HFF-Myc (cell line): ENCODE measurements at places on chromosomes 5 and 9.

GRCh38 chr5:167777746-167778145 is 513.7 kb upstream of the WWC1 start:
- no peak for DNase-seq

DNA sequence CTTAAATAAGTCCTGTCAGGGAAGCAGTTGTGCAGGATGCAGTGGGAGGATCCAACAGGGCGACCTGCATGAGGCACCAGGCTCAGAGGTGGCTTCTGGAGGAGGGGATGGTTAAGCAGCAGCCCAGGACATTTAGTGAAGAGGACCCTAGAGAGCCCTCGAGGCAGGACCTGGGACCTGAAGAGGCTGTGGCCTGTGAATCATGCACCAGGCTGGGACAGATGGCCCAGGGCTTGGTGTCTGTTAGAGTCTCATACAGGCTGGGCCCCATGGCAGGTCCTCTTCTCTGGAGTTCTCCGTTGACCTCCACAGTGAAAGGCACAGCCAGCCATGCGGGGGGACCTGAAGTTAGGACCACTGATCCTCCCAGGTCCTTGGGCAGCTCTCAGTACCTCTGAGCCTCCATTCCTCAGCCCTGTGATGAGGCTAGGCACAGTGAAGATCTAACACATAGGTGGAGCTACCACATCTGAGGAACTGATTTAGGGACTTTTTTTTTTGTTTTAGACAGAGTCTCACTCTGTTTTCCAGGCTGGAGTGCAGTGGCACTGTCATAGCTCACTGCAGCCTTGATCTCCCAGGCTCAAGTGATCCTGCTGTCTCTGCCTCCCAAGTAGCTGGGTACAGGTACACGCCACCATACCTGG is 60.8 kb upstream of the GARNL3 start:
- DNase-seq: no peak

GRCh38 chr9:114203410-114204140 is 48.2 kb downstream of the COL27A1 start:
- no peak for DNase-seq

DNA sequence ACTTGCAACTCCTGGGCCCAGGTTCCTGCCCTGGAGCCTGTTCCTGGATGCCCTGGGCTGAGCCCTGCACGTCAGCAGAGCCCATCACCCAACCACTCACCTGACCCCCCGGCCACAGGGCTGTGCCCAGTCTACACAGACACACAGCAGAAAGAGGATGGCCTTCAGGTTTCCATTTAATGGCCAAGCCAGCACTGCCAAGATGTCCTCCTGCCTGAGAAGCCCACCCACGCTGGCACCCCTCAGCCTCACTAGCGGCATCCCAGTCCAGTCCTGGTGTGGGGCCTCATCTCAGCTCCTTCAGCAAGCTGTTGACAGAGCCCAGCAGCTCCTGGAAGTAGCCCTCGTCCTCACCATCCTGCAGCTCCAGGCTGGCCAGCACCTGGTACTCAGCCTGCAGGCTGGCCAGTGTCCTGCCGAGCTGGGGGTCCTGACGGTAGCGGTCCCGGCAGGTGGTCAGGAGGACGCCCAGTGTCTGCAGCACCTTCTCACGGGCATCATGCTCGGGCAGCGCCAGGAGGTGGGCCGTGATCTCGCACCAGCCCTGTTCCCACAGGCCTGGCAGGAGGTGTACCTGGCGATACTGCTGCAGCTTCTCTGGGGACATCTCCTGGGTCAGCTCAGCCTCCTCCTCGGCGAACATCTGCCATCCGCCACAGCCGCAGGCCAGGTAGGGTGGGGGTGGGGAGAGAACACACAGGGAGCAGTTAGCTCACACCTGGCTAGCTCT is 71.9 kb upstream of the LRRTM2 start:
- no peak for DNase-seq

DNA sequence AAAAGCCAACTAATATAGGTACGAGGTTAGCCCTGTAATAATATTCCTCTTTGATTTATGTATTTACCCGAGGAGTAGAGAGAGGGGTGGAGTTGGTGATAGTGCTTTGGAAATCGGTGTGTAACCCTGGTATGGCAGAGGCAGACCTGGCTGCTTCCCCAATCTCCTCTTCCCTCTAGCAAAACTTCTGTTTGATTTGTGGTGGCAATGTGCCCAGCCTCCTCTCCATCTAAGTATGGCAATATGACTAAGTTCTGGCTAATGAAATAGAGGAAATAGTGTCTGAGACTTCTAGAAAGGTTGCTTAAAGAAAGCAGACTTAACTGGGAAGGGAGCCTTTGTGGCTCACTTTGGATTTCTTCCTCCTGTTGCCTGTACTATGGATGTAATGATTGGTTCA is 491.1 kb downstream of the ENC1 start:
- DNase-seq: peak; percentile 21

GRCh38 chr5:83441747-83442146 is 29.8 kb upstream of the VCAN start:
- no peak for DNase-seq

DNA sequence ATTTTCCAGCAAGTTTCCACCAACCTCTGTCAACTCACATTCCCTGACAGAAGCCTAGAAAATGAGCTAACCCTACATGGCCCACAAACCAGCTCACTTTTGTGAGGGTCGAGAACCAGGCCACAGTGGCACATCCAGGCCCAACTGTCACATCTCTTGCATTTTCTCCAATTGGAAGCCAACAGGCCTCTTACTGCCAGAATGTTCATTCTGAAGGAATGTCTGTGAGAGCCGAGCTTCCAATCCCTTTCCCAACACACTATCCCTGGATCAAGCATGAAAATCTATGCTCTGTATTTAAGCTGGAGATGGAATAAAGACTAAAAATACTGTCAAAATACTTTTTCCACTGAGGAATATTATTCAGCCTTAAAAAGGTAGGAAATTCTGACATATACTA is 20.0 kb downstream of the MARCHF3 start:
- DNase-seq: no peak

GRCh38 chr5:159921721-159922120 is 5.4 kb downstream of the ADRA1B start:
- no peak for DNase-seq

DNA sequence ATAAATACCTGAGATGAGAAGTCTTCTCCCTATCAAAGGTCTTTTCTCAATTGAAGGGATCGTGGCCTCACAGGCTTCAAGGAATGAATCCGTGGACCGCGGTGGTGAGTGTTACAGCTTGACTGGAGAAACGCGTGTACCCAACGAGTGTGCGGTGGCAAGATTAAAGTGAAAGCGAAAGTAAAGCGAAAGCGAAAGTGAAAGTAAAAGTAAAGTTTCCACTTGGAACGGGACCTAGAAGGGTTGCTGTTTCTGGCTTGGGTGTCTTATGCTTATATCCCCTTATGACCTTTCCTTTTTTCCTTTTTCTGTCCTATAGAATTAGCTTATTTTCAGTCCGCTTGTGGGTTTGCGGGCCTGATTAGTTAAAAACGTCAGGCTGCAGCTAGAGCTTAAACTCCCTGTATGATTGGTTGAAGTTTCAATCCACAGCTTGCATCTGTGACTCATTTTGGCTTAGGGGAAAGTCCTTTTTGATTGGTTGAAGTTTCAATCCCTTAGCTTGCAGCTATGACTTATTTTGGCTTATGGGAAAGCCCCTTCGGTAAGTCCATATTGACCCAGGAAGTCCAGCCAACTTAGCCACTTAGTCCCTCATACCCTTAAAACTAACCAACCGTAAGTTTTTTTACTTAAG is 924.3 kb upstream of the CDH10 start:
- no peak for DNase-seq

DNA sequence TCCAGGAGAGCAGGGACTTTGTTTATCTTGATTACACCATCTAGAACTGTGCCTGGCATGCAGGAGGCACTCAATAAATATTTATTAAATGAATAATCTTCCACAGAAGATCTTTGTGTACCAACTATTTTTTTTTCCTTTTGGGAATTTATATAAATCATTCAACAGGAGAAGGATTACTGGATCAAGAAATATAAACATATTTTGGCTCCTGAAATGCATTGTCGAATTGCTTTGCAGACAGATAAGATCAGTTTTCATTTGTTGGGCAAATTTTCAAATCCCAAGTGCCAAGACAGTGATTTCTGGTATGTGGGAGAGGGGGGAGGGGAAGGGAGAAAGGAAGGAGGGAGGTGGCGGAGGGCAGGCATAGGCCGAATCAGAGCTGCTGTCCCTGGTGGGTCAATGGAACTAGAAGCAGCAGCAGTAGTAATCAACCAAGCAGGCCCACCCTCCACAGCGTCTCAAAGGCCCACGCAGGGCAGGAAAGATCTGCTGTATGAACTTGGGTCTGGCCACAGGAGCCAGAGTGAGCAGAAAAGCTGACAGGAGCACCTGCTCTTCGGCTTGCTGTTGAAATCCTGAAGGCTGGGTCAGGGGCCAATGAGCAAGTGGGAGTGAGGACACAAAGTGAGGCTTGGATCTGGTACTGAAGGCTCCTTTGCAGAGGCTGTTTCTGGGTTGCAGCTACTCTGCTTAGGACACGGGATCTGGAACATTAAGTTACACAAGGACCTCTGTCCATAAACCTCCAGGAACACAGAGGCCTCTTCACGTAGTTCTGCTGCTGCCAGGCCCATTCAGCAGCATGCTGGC is 15.8 kb upstream of the TRAF1 start:
- DNase-seq: no peak

- DNase-seq: no peak
These were observed 2.8 kb downstream of the MELK start for GRCh38 chr9:36575411-36575882.

GRCh38 chr9:29290516-29290915 is 1717.2 kb upstream of the C9orf72 start:
- DNase-seq: no peak

DNA sequence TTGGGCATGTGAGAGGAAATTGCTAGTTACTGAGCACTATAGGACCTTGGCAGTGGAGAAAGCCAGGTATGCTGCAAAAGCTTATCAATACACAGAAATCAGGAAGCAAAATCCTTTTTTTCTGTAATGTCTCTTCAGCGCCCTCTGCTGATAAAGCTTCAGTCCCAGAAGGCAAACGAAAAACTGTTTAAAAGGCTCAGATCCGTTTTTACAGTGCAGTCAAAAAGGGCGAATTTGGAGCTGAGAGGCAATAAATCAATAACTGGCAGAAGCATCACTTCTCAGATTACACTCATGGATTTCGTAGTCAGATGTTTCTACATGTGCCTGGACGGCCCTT is 1.1 kb upstream of the MAN2A1 start:
- no peak for DNase-seq
